Fibroblast of the aortic adventitia (primary cell): ENCODE measurements at places on chromosomes 1 and 21.

- DNase-seq: no peak
Observed at GRCh38 chr1:1754051-1754815, 24.0 kb downstream of the NADK start.

DNA sequence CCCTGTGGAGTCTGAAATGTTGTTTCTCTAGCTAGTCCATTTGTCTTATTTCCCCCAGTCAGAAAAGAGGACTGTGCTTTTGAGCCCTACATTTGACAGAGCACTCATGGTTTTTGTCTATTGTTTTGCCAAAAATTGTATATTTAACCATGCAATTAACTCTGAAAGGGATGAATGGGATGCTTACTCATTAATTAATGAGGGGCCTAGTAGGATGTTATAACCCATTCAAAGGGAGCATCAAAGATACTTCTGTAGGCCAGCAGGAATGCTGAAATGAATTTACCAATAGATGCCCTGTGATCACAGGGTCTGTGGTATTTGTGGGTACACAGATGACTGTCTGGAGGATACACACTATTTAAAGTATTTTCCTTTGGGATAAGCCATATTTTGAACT, 147.7 kb downstream of the FCRL5 start:
- no peak for DNase-seq

DNA sequence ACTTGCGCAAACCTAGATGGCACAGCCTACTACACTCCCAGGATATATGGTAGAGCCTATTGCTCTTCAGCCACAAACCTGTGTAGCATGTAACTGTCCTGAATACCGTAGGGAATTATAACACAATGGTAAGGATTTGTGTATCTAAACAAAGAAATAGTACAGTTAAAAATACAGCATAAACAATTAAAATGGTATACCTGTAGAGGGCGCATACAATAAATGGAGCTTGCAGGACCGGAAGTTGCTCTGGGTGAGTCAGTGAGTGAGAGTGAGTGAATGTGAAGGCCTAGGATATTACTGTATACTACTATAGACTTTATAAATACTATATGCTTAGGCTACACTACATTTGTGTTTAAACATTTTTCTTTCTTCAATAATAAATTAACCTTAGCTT, 99.3 kb downstream of the PLD5 start:
- no peak for DNase-seq

- DNase-seq: no peak
Observed at GRCh38 chr1:246552110-246552509, 14.0 kb downstream of the TFB2M start.

DNA sequence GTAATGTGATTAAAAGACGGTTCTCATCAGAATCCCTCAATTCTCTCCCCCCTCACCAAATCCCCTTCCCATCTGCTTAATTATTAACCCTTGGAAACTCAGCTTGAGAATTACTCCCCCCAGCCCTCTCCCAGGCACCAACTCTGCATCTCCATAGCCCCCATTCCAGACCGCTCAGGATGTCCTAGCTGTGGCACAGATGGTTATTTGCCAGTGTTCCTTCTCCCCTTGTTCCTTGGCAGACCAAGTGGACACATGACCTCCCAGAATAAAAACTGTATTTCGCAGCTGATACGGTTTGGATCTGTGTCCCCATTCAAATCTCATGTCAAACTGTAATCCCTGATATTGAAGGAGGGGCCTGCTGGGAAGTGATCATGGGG, 14.6 kb downstream of the HENMT1 start:
- DNase-seq: no peak

GRCh38 chr21:24658926-24659325, 948.4 kb downstream of the MRPL39 start:
- DNase-seq: no peak

DNA sequence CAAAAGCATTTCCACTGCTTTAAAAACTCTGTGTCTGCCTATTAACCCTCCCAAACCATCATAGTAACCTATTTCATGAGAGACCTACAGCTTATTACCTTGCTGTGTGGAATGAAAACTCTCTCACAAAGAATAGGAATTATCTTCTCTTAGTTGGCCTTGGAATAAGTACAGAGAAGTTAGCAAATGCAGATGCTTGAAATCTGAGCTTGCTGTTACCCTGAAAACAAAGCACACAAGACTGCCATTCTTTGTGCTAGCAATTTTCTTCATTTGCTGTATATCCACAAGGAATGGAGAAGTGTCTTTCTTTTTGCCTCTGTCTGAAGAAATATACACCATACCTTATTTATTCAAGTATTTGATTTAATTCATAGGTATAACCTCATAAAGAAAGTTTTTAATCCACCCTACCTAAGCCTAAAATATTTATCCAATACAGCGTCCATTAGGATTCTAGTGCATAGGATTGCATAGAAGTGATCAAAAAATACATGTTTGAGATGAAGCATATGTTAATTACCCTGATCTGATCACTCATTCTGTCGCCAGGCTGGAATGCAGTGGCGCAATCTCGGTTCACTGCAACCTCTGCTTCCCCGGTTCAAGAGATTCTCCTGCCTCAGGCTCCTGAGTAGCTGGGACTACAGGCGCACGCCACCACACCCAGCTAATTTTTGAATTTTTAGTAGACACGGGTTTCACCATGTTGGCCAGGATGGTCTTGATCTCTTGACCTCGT, 451.1 kb downstream of the LTN1 start:
- DNase-seq: peak; percentile 51

DNA sequence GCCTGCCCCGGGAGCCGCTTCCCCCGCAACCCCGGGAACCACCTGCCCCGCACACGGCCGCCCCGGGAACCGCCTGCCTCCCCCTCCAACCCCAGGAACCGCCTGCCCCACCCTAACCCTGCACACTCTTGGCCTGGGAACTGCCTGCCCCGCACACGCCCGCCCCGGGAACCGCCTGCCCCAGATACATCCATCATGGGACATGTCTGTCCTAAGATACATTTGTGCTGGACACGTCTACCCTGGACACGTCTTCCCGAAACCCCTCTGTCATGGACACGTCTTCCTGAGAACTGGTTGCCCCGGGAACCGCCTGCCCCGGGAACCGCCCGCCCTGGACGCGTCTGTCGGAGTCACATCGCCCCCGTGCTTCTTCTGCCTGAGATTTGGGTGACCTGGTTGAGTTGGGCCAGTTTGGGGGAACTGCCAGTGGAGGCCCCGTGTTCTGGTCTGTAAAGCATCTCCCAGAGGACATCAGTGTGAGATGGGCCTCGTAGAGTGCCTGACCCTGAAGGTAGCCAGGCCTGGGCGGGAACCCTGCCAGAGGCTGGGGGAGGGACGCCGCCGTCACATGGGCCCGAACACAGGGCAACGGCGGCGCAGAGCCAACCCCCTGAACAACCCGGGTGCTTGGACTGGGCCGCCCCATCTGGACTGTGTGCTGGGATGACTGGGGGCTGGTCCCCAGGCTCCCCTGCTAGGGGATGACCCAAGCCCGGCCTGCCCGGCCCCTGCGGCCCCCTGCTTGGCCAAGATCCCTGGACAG, 3.6 kb downstream of the PERM1 start:
- DNase-seq: no peak

DNA sequence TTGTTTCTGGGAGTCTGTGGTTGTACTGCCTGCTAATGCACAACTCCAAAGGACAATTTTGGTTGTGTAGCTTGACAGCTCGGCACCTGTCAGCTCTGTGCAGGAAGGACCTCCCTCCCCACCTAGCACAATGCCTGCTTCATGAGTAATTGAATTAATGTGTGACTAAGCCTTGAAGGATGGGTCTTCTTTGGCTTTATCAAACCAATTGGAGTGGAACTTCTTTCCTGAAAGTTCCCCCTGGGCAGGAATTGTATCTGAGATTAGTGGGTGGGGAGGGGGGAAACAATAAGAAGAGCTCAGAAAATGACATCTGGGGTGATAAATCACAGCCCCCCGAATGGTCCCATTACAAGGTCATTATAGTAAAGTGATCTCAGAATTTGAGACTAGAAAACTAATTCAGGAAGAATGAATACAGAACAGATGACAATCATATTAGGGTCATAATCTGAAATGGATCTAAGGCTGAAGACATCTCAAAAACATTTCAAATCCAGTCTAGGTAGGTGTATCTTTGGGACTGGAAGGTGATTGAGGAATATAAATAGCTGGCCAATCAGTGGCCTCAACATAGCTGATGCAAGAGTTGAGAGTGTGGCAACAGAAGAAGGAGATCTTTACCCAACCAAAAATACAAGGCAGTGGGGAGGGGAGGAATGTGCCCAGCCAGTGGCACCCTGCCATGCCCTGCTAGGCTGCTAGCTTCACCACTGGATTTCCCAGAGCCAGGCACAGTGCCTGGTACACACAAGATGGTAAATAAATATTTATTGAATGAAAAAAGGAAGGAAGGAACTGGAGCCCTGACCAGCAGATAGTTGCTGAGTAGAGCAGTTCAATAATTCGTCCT, 10.1 kb upstream of the SESN2 start:
- DNase-seq: peak; percentile 87

- DNase-seq: peak; percentile 55
Observed at GRCh38 chr1:21594935-21595897, 73.9 kb downstream of the RAP1GAP start.

GRCh38 chr1:172324086-172324485, 96.4 kb upstream of the C1orf105 start:
- DNase-seq: no peak

GRCh38 chr1:197841883-197842553, 60.4 kb upstream of the C1orf53 start:
- peak; percentile 24 for DNase-seq

DNA sequence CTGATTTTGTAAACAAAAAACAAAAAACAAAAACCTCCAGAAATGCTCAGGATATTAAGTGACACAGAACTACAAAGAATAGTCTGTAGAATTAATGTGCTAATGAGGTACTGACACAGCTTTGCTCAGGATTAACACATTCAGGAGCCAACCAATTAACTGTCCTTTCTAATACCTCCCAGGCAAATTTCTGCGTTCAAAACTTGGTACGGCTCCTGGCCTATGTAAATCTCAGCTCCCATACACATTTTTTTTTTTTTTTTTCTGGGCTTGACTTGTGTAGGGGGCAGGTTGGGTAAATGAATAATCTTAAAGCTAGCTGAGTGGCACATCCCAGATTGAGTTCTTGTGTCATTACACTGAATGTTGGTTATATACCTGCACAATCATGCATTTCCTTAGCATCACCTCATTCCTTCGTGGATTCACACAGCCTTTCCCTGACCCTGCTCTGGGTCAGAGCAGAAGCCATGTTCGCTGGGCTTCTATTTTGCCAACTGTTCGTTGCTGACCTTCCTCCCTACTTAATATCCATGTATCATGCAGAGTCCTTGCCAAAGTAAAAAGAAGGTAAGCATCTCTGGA, 12.6 kb upstream of the IER5 start:
- no peak for DNase-seq

DNA sequence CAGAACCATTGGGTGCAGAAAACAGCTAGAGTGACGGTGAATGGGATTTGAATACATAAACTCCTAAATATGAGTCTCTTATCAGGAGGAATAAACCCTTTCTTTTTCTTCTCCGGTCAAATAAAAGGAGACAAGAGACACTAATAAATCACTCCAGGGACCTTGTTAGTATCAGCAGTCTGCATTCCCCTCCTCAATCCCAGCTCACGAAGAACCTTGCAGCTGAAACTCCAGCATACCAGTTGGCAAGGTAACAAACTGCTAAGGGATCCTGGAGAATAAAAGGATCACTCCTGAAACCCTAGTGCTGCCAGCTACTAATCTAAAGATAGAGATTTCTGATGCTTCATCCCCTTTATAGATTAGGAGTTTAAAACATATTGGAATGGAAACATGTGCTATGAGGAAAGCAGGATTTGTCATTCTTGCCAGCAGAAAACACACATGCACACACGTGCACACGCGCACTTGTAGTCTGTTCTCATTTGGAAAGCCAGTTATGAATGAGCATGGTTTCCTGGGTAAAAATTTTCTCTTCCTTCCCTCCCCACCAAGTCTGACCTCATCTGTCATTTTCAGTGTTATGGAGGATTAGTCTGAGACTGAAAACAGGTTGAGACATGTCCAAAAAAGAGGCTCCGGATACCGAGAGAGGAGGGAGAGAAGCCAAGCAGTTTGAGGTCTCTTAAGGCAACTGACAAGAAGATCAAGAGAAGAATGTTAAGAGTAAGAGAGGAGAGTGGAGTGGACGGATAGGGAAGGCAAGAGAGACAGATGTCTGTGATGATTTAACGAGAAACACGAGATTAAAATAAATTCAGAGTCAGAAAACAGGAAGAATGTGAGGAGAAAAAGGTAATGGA, 10.9 kb downstream of the IER5 start:
- peak; percentile 42 for DNase-seq

- peak; percentile 54 for DNase-seq
Observed at GRCh38 chr1:19477284-19478249, 7.8 kb downstream of the CAPZB start.

DNA sequence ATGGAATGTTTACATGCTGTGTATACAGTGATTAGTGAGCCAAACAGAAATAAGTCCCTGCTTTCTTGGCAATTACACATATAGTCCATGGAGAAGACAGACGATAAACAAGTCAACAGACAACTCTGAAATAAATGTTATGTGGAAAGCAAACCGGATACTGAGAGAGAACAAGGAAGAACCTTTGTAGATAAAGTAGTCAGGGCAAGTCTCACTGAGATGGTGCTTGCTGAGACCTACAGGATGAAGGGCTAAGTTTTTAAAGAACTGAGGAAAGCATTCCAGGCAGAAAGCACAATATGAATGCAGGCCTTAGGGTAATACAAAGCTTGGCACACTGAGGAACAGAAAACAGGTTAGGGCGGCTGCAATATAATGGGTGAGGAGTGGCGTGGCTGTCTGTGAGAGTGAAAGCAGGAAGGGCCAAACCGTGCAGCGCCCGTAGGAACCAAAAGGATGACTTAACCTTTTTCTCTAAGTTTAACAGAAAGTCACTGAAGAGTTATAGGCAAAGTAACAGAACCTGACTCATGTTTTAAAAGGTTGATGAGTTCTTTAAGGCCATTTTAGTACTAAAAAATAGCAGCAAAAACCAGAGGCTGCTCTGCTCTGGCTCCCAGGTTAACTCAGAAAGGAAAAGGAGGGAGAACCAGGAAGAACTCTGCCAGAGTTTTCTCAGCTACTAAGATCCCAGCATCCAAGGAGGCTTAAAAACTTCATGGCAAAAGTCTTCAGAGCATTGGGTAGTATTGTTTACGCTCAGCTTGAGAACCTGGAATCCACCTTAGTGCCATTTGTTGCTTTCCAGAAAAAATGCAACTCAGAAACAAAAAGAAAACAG, 8.7 kb upstream of the TTF2 start:
- no peak for DNase-seq

DNA sequence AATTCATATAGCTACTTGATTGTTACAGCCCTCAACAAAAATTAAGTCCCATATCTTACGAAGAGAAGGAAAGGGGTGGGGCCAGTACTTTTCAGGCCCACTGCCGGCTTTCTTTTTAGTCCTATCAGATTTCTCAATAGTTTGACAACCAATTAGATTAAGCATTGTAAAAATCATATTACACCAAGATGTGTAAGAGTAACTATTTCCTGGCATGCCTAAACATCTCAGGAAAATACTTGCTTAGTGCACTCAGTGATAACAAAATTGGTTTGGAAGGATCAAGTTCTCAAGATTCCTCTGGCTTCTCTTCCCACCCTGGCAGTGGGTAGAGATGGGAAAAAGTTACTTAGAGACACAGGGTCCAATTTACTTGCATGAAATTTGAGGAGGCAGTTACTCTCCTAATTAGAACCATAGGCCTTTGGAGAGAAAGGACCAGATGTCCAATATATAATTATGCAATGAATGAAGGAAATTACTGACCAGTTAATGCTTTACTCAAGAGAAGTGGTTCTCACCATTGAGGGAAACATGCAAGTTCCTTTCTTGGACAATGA, 30.1 kb downstream of the STPG1 start:
- DNase-seq: peak; percentile 61
